ENCODE measurements at places on chromosomes 5 and 9.

- DNase-seq, result no peak
Observed at GRCh38 chr5:57176350-57176857, 2.5 kb downstream of the GPBP1 start.

- DNase-seq, result no peak
Observed at GRCh38 chr9:111529787-111530186, 4.8 kb downstream of the ZNF483 start.

- DNase-seq, result no peak
Observed at GRCh38 chr5:54758038-54758437, 227.4 kb downstream of the ESM1 start.

DNA sequence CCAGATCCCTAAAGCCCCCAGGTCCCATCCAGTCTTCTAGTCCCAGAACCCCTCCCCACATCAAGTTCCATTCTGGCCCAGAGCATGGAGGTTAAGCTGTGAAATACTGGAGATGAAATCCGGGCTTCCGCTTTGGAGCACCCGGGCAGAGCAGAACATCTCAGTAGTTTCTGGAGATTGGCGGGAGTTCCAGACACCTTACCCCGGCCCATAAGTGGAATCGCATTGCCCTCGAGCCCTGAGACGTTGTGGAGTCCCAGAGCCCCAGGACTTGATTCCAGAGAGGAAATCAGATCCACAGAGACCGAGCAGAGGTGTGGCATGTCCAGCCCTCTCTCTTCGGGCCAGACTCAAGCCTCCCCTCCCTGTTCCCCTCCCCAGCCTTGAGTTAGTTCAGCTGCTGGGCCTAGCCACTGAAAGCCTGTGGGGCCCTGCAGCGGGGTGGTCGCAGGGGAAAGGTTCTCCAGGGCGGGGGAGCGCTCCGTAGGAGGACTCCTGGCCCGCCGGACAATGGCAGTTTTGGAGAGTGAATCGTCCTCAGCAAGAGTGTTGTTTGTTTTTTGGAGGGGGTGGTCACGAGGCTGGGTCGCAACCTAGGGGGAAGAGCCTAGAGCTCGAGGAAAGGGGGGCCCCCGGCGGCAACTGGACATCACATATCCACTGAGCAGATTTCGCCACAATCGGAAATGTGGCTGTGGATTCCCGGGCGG lies 1.0 kb upstream of the PAX5 start:
- DNase-seq, result no peak

DNA sequence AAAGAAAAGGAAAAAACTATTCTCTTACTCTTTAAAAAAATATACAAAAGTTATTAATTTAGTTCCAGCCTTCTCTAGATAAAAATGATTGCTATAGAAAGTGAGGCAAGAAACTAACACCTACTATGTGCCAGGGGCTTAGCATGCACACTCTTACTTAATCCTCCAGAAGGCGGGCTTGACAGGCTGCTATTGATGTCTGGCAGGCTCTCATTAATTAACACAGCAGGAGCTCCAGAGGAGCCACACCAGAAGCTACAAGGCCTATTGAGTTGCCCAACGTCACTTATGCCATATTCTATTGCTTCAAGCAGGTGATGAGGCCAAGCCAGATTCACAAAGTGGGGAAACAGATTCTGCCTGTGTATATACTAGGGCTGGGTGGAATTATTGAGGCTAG lies 54.6 kb upstream of the CLINT1 start:
- no peak for DNase-seq

DNA sequence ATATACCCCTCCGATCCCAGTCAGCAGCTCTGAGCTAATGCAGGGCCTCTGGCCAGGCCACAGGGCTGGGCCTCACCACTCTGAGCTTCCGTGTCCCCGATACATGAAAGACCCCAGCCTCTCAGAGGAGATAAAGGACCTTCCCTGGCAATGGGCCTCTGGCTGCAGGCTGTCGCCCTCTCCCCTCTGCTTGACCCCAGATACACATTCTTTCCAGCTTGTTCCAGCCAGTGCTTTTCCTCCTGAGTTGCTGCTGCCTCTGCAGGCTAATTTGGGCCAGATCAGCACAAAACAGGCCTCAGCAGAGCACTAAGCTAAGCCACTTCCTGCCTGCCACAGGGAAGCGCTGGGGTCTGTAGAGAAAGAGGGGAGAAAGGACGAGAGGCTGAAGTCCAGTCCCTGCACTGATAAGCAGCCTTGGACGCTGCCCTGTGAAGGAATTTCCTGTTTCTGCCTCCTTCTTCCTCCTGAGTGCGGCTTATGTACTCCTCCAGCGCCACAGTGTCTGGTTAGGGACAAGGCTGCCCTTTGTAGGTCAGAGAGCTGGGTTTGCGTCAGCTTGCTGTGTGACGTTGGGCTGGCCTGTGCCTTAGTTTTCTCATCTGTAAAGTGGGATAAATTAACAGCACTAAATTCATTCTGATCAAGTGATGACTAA lies 73.0 kb upstream of the IL17B start:
- no peak for DNase-seq

DNA sequence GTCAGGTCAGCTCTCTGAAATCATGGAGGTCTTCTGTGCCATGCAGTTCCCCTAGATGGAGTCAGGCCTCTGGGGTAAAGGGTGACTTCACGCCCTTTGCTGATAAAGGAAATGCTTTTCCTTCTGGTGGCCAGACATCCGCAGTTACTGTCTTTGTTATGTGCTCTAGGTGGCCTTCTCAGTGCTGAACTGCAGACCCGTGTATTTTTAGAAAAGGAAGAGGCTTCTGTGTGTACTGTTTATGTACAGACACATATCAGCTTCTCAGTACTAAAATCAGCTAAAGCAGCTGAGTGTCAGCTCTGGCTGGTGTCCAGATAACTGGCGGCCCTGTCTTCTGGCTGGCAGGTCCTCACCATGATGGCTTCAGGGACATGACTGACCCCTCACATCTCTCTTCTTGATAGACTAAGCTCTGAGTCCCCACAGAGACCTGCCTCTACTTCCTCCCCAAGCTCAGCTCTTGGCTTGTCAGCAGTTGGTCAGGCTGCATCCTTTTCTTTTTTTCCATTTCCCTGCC lies 75.3 kb downstream of the ARHGAP26 start:
- no peak for DNase-seq

DNA sequence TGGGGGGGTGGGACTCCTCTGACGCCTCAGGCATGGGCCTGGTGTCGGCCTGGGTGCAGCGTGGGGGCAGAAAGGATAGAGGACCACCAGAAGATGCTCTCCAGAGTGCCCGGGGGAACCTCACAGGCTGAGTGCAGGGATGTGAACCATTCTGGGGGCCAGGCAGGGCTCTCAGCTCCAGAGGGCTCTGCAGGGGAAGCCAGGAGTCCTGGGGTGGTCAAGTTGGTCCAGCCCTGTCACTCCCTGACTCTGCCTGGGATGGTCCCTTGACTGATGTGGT lies 6.5 kb downstream of the GFI1B start:
- DNase-seq, result no peak

DNA sequence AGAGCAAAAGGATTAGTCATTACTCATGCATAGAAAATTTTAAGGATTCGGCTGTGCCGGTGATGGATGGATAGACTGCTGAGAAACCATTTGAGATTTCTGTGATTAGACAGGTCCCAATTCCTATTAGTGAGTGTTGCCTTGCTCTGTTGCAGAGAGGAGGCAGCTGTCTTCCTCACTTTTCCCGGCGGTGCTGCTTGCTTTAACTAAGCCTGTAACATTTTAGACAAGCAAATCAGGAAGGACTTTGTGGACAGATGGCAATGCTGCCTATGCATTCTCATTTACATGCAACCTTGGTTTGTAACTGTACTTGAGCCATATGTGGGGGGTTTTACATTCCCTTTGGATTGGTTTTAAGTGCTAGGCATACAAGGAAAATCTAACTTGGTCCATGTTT lies 1176.3 kb downstream of the CDH18 start:
- DNase-seq, result no peak

GRCh38 chr9:135088979-135089847 lies 1.7 kb downstream of the OLFM1 start:
- no peak for DNase-seq

GRCh38 chr5:132496631-132497487 lies 6.3 kb upstream of the IRF1 start:
- DNase-seq, result no peak

DNA sequence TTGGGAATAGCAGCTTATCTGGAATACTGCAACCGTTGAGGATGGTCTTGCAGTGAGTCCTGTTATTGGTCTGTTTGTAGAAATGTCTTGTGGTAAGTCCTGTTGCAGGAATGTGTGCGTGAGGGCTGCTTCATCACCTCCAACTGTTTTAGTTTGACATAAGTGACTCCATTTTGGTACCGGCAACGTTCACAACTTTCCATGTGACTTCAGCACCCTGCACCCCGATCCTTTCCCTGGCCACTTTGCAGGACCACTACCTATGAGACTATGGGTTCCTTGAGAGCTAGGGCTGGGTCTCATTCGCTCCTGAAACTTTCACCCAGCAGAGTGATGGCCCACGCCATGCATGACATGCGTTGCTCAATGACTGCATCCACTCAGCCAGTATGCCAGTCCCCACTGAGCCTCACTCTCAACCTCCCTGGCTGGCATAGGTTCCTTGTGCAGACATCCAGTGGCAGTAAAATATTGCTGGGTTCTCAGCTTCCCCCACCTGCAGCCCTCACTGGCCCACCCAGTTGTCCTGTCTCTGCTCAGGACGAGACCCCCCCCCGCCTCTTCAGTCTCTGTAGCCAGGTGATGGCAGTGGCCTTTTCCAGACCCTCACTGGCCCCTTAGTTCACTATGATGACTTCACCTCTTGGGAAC lies 8.0 kb downstream of the SURF6 start:
- no peak for DNase-seq

GRCh38 chr5:267716-268115 lies 3.7 kb upstream of the PDCD6 start:
- DNase-seq, result no peak

DNA sequence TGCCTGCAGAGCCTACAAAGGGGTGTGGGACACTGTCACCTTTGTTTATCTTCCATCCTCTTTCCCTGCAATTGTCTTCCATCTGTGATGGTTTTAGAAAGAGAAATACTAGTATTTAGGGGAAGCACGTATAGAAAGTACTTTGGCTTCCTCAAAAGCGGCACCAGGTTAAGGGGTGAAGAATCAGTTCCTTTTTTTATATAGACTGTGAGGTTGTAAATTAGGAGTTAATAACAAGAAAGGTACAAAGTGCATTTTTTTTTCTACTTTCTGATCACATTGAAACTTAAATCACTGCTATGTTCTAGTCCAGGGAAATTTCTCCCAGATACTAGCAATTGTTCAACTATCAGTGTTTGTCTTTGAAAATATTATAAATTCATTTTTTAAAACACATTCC lies 219.3 kb downstream of the CEMIP2 start:
- no peak for DNase-seq

GRCh38 chr5:125487231-125487630 lies 740.8 kb upstream of the ZNF608 start:
- no peak for DNase-seq

GRCh38 chr9:33158843-33159776 lies 8.0 kb downstream of the B4GALT1 start:
- no peak for DNase-seq

GRCh38 chr9:113375057-113376023 lies 1.4 kb downstream of the HDHD3 start:
- DNase-seq, result no peak

DNA sequence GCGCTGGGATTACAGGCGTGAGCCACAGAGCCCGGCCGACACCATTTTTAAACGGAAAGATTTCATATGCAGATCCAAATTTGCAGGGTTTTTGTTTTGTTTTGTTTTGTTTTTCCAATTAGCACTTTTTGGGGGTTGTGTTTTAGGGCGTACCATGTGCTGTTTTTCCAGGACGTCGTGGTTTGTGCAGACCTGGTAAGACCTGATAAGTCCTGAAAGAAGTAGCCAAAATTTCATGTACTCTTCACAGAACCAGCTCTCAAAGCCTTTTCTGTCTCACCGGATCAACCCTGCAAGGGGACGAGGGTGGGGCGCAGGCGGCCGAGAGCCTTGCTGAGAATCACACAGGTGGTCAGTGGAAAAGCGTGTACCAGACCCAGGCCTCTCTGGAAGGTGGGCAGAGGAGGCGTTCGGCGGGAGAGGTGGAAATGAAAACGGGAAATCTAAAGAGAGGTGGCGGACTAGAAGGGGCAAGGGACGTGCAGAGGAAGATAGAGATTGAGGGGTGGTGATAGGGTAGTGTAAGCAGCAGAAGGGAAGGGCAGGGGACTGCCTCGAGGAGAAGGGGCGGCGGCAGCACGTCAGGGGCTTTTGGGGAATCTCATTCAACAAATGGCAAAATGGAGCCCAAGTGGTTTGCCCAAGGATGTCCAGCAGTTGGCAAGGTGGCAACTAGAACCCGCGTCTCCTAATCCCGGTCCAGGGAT lies 1.1 kb upstream of the FAF2 start:
- no peak for DNase-seq

DNA sequence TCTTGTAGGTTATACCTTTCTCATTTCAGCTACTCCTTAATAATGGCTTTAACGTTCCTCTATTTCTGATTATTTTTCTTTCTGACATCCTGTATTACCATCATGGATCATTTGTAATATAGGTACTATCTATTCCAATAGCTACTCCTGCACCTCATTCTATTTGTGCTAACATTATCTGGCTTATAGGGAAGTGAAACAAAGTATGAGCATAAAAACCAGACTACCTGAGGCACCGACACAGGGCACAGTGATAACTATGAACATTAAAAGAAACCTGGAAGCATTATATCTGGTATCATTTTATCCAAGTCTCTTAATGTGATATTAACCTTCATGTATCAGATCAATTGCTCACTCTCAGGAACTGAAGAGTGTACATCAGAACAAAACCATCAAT lies 407.3 kb downstream of the DMRT2 start:
- DNase-seq, result no peak

DNA sequence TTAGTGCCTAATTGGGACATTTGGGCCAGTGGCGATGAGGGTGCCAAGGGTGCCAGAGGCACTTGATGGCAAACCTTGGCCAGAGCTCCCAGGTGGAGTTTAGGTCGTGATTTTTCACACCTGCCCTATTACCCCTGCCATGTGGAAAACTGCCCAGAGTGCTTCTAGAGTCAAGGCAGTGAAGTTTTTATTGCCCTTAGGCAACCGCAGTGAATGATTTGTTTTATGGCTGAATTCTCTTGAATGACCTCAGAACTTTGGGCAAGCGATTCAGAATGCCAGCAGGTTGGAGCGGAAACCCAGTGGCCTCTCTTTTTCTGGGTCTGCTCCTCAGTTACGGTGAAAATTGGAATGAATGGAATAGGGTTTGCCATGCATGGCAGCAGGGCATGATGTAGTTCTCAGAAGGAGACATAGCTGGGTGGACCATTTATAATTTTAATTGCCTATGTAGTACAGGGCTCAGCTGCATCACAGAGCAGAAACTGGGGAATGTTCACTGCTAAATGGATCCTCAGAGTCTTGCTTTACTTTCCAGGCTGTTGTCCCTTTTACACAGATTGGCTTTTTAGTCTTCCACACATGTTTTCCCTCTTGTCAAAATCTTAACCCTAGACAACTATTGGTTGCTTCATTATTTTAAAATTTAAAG lies 820.0 kb upstream of the SEMA6A start:
- DNase-seq, result no peak

Measured in stimulated activated CD4-positive, alpha-beta T cell treated with anti-CD3 and anti-CD28 coated beads, TNF-alpha, amount 100 ng/mL, for 48 hours (primary cell).